ENCODE measurements at places on chromosomes 11 and 22. TPM values are rescaled to one million over a fixed set of nuclear protein-coding genes. Genes with fewer than 3 reads are reported as not detected.

- H3K36me3 ChIP-seq = no peaks in the 10 kb centered on the region
- H3K27ac ChIP-seq = no peak overlapping the region
- H3K4me3 ChIP-seq = no peak overlapping the region
- no peak for DNase-seq
- H3K27me3 ChIP-seq = peaks cover 6% of the 10 kb centered on the region
- H3K4me1 ChIP-seq = peaks cover 30% of the 10 kb centered on the region
Observed at GRCh38 chr11:371716-372590, 2.7 kb downstream of the B4GALNT4 start.

DNA sequence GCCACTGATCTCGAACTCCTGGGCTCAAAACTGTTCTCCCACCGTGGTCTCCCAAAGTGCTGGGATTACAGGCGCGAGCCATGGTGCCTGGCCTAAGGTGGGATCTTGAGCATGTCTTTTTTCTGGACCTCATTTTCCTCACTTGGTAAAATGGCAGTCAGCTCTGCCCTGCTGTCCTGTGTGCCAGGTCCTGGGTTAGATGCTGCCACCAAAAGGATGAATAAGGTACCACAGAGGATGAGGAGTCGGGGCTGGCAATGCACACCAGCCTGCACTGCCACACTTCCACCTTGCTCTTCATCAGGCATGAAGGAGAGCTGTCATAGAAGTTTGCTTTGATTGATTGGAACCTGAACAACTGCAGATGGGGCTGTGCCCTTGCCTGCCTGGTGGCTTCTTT, 32.3 kb downstream of the ACO2 start:
- H3K4me3 ChIP-seq = no peak overlapping the region
- peaks cover 72% of the 10 kb centered on the region for H3K4me1 ChIP-seq
- no peak for DNase-seq
- no peak overlapping the region for H3K27ac ChIP-seq
- H3K27me3 ChIP-seq = no peaks in the 10 kb centered on the region
- peaks cover 69% of the 10 kb centered on the region for H3K36me3 ChIP-seq

The OR10A5 gene
- not detected for total RNA-seq

DNA sequence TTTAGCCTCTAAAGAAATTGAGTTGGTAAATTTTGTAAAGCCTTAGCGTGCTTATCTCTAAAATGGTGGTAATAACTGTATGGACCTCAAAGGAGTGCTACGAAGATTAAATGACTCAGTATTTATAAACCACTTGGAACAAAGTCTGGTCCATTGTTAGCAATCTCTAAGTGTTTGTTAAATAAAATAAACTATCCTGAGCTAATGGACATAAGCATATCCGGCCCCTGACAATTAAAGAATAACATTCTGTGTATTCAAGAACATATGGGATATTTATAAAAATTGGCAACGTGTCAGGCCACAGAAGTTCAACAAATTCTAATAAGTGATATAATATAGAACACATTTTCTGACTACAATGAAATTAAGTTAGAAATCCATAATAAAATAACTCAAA, 71.0 kb downstream of the MYEOV start:
- no peak overlapping the region for H3K4me3 ChIP-seq
- H3K4me1 ChIP-seq = peaks cover 8% of the 10 kb centered on the region
- H3K27me3 ChIP-seq = no peaks in the 10 kb centered on the region

DNA sequence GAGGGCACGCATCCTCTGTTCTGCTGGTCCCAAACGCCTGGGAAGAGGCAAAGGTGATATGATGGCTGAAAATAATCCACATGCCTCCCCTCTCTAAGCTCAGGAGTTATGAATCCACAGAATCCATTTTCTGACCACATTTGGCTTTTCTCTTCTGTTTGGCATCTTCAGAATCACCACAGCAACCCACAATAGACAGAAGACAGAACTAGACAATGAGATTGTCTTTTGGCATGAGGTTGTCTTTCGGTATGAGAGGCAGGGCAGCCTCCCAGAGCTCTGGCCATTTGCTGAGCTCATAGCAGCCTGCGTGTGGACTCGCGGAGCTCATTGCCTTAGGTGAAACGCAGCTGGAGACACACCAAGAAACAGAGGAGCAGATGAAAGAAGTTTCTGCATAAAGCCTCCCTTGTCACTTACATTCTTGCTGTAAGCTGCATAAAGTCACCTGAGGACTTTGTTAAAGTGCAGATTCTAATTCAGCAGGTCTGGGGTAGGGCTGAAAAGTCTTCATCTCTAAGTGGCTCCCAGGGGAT, 868.0 kb downstream of the NTM start:
- no peaks in the 10 kb centered on the region for H3K27me3 ChIP-seq
- H3K36me3 ChIP-seq = no peaks in the 10 kb centered on the region
- no peak overlapping the region for H3K27ac ChIP-seq
- H3K4me1 ChIP-seq = no peaks in the 10 kb centered on the region
- H3K4me3 ChIP-seq = no peak overlapping the region
